NCI-H69 (cell line): ENCODE measurements at places on chromosomes 4 and X.

GRCh38 chrX:120457766-120458180 lies 11.3 kb downstream of the LAMP2 start:
- no peak for DNase-seq

DNA sequence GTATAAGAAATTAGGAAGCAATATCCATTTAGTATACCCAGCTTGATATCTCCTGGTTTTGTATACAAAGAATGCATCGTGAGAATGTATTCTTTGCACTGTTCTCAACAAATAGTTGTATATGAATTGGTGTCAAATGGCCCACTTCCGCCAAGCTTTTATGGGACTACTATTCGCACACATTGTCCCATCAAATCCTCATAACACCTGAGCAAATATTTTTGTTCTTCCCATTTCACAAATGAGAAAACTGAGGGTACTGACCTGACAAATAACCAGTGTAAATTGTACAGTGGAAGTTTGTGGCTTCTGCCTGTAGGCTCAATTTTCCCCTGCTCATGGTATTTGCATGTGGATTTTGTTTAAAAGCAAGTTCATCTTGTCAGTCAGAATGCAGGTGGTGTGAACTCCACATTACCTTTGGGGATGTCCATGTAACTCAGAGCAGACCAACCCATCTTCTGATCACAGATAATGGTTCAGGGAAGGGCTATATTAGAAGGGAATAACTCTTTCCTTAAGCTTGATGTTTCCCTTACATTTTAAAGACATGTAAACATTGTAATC lies 51.5 kb upstream of the FAM241A start:
- DNase-seq, result no peak

DNA sequence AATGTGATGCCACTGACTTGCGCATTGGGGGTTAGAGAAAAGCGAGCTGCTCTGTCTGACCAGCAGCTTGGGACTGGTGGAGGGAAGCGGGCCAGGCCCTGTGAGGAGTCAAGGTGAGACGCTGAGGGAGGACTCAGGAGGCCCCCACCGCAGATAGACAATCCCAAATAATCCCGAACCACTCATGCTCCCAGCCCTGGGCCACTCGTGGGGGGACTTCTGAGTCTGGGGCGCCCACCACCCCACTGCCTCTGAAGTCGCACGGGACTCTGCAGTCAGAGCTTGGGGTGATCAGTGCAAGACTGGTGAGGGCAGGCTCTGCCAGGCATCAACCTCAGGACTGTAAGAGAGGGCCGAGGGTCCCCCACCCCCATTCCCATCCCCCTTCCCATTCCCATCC lies 6.9 kb downstream of the MAGEA4 start:
- no peak for DNase-seq

DNA sequence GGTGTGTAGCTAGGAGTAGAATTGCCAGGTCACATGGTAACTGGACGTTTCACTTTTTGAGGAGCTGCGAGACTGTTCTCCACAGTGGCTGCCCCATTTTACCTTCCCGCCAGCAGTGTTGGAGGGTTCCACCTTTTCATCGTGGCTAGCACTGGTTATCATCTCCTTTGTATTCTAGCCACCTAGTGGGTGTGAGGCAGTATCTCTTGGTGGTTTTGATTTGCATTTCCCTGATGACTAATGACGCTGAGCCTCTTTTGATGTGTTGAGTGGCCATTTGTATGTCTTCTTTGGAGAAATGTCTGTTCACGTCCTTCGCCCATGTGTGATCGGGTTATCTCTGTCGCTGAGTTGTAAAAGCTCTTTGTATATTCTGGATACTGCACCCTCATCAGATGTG lies 10.6 kb downstream of the ABCD1 start:
- DNase-seq, result no peak

DNA sequence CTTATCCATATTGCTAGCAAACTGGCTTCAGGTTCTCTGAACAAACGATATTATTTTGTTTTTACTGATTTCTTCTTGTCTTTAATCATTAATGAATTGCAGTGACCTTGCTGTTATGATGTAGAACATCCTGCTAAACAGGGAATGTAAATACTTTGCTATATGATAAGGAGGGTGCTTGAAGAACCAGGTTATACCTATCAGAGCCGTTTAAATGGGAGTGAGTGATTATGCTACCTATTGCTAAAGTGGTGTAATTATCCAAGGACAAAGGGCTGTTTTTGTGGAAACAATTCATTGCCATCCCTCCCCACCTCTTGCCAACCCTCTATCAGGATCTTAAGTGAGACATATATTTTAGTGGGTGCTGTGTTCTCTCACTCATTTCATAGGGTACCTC lies 788.9 kb downstream of the RPA4 start:
- DNase-seq, result peak; percentile 79

DNA sequence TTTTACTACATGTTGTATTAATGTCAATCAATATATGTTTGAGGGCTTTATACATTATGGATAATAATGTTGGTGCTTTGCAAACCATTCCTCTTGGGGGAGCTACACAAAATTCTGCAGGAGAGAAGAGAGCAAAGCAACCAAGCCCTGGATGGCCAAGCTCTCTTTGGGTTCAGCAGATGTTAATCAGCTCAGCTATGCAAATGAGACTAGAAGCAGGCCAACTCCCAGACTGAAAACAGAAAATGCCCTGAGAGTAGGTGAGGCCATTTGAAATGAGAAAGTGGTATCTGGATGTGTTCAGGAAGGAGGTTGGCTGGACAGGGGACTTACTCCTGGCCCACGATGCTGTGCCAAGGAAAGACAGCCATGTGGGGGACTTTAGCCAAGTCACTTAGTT lies 387.0 kb downstream of the BCOR start:
- no peak for DNase-seq

DNA sequence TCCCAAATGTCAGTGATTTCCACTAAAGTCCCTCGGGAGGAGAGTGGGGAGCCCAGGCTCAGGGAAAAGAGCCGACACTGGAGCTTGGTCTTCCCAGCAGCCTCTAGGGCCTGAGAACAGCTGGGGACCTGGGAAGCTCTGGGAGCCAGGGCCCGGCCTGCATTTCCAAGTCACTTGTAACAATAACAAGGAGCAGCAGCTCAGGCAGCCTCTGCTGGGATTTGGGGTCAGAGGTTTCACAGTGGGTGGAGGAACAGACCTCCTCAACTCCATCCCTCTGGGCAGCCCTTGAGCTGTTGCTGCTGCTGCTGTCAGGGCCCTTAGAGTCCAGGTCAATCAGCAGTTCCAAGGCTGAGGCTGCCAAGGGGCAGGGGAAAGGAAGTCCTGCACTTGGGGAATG lies 11.1 kb downstream of the STARD8 start:
- no peak for DNase-seq

- no peak for DNase-seq
Observed at GRCh38 chr4:183806341-183806740, 98.8 kb upstream of the STOX2 start.

GRCh38 chr4:185282968-185283367 lies 73.6 kb downstream of the SNX25 start:
- peak; percentile 51 for DNase-seq

DNA sequence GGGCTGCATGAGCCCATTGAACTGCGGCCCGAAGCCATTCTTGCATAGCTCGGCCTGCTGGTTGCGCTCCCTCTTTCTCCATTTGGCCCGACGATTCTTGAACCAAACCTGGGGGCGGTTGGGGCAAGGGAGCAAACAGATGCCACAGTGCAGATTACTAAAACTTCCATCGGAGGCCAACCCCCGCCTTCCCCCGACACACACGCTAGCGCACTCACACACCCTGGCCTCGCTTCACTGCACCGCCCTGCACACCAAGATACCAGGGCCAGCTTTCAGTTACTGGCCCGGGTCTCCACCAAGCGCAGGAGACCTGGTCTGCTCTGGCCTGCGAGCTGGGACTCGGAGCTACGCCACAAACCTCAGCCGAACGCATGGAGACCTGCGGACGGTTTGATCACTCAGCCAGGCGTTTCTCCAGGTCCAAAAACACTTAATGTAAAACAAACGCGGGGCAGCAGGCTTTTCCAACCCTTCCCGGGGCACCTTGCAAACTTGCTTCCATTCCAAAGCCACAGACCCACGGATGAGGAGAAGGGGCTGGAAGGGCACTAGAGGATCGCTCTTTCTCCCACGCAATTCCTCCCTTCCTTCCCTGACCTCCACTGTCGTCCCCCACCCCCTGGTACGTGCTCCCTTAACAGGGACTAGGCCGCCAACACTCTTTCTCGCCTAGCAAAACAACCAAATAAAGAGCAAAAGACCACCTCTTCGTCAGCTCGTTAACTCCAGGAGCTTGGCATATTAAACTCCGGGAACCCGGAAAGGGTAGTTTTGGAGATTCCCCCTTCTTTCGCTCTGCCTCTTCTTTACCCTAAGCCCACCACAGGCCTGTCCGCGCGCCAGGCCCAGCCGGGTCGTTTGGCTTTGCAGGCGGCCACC lies 4.1 kb downstream of the PITX2 start:
- no peak for DNase-seq

- DNase-seq, result no peak
Observed at GRCh38 chr4:57418133-57418532, 307.9 kb upstream of the IGFBP7 start.

DNA sequence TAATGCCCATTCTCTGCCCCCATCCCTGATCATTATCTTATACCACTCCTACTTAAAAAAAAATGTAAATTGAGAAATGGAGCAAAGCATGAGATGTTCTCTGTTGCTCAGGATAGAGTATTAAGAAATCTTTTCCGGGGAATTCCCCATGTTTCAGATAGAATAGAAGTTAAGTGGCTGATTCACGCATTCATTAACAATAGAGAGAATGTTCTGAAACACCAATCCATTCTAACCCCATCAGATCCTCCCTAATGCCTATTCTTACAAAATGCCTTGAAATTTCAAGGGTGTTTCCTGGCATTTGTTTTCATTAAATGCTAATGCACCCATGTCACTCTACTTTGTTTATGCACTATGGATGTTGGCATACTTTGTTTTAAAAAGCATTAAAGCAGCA lies 101.1 kb downstream of the AREG start:
- DNase-seq, result no peak

GRCh38 chr4:88843067-88843685 lies 145.5 kb upstream of the NAP1L5 start:
- peak; percentile 86 for DNase-seq

DNA sequence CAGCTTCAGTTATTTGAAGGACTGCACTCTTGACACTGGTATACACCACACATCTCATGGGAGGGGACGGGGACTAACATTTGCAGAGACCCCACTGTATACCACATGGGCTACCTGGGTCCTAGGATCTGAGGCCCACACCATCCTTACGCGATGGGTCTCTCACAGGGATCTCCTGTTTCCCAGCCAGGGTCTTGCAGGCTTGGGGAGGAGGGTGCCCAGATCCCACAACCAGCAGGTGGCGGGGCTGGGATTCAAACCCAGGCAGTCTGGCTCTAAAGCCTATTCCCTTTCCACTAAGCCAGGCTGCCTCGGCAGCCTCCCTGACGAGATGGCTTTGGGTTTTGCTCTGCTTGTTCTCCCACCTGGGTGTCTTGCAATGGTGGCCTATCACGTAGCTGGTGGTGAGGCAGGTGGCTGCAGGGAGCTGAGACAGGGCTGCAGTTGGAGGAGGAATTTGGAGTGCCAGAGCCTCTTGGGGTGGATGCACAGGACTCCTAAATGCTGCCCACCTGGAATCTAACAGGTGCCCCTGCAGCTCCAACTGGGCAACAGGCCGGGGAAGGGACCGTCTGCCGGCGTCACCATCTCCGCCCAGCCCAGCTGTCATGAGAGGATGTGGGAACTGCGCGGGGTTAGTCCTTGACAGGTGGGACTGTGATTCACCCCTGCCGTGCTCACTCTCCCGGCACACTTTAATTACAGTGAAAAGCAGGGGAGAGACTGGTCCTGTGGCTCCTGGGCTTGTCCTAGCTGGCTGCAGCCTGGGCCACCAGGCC lies 110.7 kb downstream of the PSAPL1 start:
- DNase-seq, result peak; percentile 97

- no peak for DNase-seq
Observed at GRCh38 chrX:97308171-97308570, 424.5 kb downstream of the RPA4 start.

DNA sequence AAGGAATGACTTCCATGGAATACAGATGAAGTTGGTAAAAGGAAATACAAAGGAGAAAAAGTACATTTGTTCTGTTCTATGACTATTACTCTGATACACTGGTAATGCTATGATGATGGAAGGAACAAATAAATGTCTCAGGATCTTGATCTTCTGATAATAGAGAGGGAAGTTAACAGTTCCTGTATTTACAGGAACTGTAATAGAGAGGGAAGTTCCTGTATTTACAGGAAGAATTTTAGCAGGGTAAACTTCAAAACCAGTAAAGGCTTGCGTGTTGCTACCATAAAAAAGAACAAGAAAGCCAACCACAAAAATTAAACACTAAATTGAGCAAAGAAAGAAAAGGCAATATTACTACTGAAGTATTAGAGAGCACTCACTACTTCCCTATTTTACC lies 91.7 kb upstream of the HPGD start:
- DNase-seq, result no peak

GRCh38 chrX:11446336-11446735 lies 153.1 kb downstream of the AMELX start:
- DNase-seq, result no peak

- DNase-seq, result no peak
Observed at GRCh38 chrX:129958083-129958465, 24.4 kb upstream of the BCORL1 start.

- DNase-seq, result peak; percentile 60
Observed at GRCh38 chrX:139930916-139931645, 1.8 kb downstream of the ATP11C start.

DNA sequence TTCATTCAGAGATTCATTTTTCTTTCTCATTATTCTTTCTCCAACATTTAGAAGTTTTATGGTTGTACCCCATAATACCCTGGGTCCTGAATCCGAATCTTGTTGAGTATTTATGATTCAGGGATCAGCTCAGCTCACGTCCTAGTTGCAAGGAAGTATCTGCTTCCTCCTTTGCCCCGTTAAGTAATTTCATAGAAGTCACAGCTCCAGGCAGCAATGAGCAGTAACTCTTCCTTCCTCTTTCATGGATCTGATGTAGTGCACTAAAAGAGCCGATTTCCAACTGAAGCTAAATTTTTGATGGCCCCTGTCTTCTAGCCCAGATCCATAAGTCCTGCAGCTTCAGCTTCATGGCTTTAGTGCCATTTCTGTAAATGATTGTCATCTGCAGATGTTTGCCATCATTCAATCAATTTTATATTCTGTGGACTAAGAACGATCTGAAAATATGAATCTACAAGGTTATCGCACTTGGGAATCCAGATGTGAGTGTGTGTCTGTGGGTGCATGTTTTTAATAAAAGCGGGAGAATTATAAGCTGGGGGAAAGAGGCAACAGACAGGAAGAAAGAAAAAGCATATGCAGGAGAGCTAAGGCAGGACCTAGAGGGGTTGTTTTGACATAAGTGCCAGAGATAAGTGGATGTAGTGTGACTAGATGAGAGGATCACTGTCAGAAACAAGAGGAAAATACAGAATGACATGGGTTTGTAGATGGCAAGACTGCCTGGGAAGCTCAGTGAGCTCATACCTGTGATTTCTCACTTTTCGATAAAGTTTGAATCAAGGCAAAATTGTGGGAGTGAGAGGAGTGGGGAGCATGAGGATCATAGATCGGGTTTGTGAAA lies 17.5 kb downstream of the VEGFD start:
- DNase-seq, result no peak

GRCh38 chr4:48205107-48205506 lies 64.5 kb downstream of the TEC start:
- DNase-seq, result no peak
